ELR (cell line): ENCODE measurements at places on chromosomes 2 and 18.

DNA sequence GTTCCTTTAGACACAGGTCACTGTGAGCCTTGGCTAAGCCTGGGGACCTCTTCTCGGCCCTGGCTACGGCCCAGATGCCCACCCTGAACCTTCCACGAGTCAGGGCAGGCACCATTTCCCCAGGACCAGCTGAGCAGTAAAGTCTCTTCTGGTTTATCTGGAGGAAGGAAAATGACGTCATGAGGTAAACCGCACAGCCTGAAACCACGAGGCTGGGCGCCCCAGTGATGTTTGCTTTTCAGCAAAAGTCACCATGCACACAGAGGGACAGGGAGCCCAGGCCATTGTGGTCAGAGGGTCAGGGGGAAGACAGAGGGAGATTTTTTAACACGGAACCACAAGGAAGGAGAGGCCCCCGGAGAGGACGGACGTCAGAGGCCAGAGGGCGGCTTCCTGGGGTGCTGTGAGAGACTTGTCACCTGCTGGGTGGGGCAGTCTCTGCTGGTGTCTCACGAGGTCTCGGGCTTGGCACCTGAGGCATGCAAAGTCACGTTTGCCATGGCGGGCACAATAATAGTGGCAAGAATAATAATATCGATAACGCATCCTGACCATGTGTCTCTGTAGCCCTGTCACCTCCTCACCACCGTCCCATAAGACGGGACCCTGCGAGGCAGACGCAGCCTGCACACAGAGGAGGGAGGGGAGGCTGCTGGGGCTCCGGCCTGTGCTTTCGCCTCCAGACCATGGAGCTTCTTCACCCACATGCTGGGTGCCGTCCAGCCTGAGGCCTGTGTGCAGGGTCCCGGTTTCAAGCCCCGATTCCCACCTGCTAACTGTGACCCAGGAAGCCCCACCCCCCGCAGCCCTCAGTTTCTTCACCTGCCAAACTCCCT is 33.2 kb upstream of the FOSL2 start:
- peak; percentile 77 for DNase-seq

- no peak for DNase-seq
These were observed 36.7 kb upstream of the RMP24 start for GRCh38 chr18:35935805-35936204.

GRCh38 chr18:42274488-42275137 is 319.6 kb downstream of the PIK3C3 start:
- DNase-seq: peak; percentile 21

DNA sequence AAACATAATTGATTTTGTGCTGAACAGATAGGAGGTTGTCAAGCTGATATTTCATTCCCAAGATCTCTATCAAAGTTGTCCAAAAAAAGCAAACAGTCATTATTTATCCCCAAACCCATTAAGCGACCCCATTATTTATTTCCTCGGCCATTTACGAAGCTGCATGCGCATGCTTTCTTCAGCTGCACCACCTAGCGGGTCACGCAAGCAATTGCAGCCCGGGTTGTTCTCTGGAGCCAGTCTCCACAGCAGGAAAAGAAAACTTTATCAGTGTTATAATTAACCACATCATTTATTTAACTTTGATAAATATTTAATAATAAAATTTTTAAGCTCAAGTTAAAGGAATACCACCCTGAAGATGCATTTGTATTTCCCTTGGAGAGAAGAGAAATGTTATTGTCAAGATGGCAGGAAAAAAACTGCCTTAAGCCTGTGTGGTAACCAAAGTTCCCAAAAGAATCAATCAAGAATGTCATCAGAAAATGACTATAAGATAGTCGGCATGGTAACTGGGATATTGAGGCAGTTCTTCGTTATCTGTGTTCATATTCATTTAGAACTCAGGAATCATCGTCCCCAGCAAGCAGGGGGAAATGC is 304.7 kb downstream of the FBXO15 start:
- DNase-seq: peak; percentile 69

- no peak for DNase-seq
These were observed 81.3 kb downstream of the CERKL start for GRCh38 chr2:181575650-181576025.

DNA sequence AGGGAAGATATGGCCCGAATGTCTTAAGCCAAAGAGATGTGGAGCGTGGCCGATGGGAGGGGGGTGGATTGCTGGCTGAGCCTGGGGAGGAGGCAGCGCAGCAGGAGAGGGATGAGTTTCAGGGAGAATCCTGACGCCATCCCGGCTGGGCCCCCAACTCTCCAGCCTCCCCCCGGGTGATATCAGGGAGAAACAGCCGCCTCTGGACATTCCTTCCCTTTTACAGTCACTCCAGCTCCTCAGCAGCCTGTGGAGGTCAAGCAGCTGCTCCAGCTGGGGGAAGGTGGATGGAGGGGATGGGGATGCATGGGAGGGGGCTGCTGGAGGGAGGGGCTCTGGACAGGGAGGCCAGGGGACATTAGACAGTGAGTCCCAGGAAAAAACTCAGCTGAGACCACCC is 9.5 kb upstream of the DES start:
- DNase-seq: no peak

DNA sequence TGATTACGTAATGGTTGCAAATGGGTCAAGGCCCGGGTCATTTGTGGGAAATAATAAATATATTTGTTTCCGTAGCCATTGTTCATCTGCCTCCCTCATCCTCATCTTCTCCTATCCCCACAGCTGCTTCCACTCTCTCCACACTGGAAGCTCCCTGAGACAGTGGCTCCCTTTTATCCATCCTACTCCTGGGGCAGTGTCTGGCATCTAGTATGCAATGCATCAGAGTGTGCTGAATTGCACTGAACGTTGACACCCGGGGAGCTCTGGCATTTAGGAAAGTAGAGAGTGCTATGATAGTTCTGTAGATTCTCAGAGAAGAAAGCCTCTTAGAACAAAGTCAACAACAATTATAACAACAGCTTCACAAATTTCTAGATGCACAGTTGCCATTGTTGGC is 45.5 kb upstream of the NAB1 start:
- no peak for DNase-seq

DNA sequence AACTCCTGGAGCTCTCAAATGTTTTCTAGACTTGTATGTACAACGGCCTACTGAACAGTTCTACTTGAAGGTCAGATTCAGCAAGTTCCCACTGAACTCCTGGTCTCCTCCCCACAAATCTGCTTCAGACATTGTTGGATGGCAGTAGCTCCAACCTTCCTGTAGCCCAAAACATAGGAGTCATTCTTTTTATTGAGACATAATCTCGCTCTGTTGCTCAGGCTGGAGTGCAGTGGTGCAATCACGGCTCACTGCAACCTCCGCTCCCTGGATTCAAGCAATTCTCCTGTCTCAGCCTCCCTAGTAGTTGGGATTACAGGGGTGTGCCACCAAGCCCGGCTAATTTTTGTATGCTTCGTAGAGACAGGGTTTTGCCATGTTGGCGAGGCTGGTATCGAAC is 47.3 kb downstream of the QPCT start:
- DNase-seq: no peak

DNA sequence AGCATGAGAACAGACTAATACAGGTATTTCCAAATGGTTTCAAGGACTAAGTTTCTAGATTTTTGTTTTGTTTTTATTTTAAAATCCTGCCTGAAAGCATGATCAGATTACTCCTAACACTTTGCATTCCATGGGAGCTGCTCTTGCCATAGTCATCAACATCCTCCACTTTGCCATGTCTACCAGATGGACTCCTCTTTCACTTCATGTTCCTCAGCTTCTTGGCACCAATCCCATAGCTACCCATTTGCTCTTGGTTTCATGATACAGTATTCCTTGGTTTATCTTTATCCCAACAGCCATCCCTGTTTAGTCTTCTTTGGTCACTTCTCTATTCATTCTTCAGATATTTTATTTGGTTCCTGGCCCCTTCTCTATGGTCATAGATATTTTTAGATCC is 154.2 kb upstream of the CCDC195 start:
- DNase-seq: peak; percentile 47

GRCh38 chr2:71880846-71881610 is 266.6 kb downstream of the CYP26B1 start:
- peak; percentile 56 for DNase-seq

DNA sequence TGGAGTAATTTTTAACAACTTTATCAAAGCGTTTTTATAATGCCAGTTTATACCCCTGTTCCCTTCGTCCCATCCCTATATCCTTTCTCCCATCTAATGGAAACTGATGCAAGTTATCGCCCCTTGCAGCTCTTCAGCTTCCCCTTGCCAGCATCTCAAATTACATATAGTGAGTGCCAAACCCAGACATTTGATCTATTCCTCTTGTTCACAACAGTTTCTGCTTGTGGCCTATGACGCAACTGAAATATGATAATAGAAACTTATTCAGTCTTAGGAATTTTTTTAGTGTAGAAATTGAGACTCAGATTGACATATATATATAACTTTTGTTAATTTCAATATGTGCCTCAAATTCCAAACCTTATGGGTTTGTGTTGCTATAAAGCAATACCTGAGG is 562.2 kb upstream of the VWC2L start:
- no peak for DNase-seq

- no peak for DNase-seq
These were observed 192.4 kb downstream of the EIPR1 start for GRCh38 chr2:3185256-3185655.

DNA sequence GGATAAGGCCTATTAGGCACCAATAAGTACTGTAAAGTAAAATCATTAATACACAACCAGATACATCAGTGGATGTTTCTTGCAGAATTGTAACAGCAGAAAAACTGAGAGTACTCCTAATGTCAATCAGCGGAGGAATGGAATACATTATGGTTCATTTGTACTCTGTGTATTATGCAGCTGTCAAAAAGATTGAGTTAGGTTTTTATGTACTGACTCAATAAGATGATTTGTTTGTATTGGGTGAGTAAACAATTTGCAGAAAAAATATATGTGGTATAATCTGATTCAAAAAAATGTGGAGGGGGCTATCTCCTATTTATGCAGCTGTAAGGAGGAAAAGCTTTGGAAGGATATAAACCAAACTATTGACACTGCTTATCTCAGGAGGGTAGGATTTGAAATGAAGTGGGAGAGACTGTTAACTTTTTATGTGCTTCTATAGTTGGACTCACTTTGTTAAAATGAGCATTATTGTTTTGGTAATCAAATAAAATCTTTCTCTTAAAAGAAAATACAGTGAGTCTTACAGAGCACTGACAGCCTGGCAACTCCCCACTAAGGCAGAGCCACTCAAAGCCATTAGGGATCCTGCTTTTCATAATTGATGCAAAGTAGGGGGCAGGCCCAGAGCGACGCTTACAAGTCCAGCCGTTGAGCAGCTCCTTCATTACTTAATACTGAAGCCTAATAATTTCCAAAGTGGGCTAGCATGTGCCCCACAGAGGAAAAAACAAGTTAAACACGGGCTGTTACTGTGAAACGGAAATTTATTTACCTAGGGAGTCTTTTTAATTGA is 168.8 kb downstream of the PHLPP1 start:
- no peak for DNase-seq
